ENCODE measurements at places on chromosomes 3 and 15. TPM values are rescaled to one million over a fixed set of nuclear protein-coding genes. Genes with fewer than 3 reads are reported as not detected.

The GPR62 gene
- total RNA-seq: not detected

DNA sequence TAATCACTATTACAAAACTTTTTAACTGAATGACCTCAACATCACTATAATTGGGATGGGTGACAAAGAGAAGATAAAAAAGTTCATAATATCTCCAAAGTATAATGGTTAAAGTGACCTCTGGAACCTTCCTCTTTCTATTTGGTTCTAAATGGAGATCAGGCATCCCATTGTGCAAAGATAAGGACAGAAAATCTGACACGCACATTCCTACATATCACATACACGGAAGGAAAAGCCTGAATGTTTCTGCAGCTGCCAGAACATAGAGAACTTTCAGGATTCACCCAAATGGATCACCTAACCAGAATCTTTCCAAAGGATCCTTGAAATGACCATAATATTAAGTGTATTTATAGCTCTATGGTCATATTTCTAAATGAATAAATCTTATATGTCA is 128.2 kb downstream of the TFDP2 start:
- no peak for DNase-seq
- H3K4me3 ChIP-seq: no peak overlapping the region
- H3K36me3 ChIP-seq: no peaks in the 10 kb centered on the region
- H3K27ac ChIP-seq: no peak overlapping the region
- peaks cover 14% of the 10 kb centered on the region for H3K4me1 ChIP-seq

GRCh38 chr3:101042996-101043686 is 49.9 kb upstream of the ABI3BP start:
- H3K27me3 ChIP-seq: no peaks in the 10 kb centered on the region
- no peak for DNase-seq
- H3K36me3 ChIP-seq: no peaks in the 10 kb centered on the region
- H3K4me3 ChIP-seq: no peak overlapping the region
- H3K4me1 ChIP-seq: no peaks in the 10 kb centered on the region

DNA sequence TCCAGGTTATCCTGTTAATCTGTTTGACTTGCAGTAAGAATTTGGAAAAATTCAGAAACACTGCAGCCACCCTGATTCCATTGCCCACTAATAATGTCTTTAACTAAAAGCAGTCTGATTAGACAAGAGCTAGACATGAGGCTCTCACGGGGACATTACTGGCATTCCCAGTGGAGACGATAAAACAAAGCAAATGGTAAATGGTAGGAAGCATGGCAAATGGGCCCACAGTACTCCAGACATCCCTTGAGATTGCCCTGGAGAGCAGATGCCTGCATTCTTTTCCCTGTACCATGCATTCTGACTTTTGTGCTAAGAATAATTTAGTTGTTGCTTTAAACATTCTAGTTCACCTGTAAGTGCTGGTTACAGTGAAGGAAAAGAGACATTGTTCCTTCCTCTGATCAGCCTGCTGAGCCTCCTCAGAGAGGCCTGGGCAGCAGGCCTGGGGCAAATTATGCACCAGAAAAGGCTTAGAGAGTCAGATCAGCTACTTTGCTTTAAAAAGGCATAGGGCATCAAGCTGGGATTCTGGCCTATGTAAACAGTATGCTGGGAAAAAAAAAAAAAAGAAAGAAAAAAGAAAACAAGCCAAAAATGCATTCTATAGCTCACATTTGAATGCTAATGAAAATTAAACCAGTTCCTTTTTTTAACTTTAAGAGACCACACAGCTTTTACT is 204.6 kb downstream of the GABRG3 start:
- H3K27me3 ChIP-seq: no peaks in the 10 kb centered on the region
- no peak overlapping the region for H3K27ac ChIP-seq
- H3K4me3 ChIP-seq: no peak overlapping the region
- DNase-seq: no peak
- no peaks in the 10 kb centered on the region for H3K4me1 ChIP-seq
- H3K36me3 ChIP-seq: no peaks in the 10 kb centered on the region

The ALDH1A3 gene
- 0.45 TPM for total RNA-seq

The TTLL13 gene
- 0.13 TPM for total RNA-seq

- no peak overlapping the region for H3K27ac ChIP-seq
- H3K4me3 ChIP-seq: no peak overlapping the region
- DNase-seq: no peak
- H3K27me3 ChIP-seq: no peaks in the 10 kb centered on the region
- H3K36me3 ChIP-seq: no peaks in the 10 kb centered on the region
- H3K4me1 ChIP-seq: no peaks in the 10 kb centered on the region
Measured at GRCh38 chr3:124438813-124439212, 291.4 kb upstream of the UMPS start.

DNA sequence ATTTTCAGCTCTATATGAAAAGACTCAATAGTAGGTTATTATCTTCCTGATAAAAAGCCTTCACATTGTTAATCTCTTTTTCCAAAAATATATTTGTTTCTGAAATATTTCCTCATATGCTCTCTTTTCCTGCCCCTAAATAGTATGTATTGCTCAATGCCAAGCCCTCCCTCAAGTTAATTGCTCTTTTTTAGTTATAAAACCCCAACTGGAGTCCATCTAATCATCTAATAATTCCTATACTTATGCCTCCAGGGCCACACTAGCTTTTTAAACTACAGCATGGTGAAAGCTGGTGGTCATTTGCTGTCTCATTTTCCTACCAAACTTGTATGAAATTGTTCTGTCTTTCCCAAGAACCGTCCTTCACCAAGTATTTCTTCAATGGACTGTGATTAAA is 26.7 kb downstream of the AQP9 start:
- no peaks in the 10 kb centered on the region for H3K27me3 ChIP-seq
- no peaks in the 10 kb centered on the region for H3K4me1 ChIP-seq
- no peaks in the 10 kb centered on the region for H3K36me3 ChIP-seq
- H3K4me3 ChIP-seq: no peak overlapping the region
- DNase-seq: no peak

- H3K4me1 ChIP-seq: peaks cover 10% of the 10 kb centered on the region
- H3K36me3 ChIP-seq: peaks cover 7% of the 10 kb centered on the region
- no peaks in the 10 kb centered on the region for H3K27me3 ChIP-seq
- H3K4me3 ChIP-seq: no peak overlapping the region
Measured at GRCh38 chr15:92619145-92620101, 36.2 kb downstream of the FAM174B start.

GRCh38 chr3:37620071-37620635 is 241.5 kb upstream of the CTDSPL start:
- H3K4me3 ChIP-seq: no peak overlapping the region
- no peak overlapping the region for H3K27ac ChIP-seq
- no peaks in the 10 kb centered on the region for H3K27me3 ChIP-seq
- no peak for DNase-seq
- no peaks in the 10 kb centered on the region for H3K4me1 ChIP-seq

GRCh38 chr3:79233431-79234060 is 534.3 kb downstream of the ROBO1 start:
- no peak overlapping the region for H3K4me3 ChIP-seq
- H3K36me3 ChIP-seq: no peaks in the 10 kb centered on the region
- H3K27ac ChIP-seq: no peak overlapping the region
- H3K4me1 ChIP-seq: no peaks in the 10 kb centered on the region

- no peaks in the 10 kb centered on the region for H3K4me1 ChIP-seq
- no peaks in the 10 kb centered on the region for H3K36me3 ChIP-seq
- DNase-seq: no peak
- no peak overlapping the region for H3K4me3 ChIP-seq
- H3K27me3 ChIP-seq: no peaks in the 10 kb centered on the region
Measured at GRCh38 chr3:69715204-69715603, 24.1 kb upstream of the MITF start.

DNA sequence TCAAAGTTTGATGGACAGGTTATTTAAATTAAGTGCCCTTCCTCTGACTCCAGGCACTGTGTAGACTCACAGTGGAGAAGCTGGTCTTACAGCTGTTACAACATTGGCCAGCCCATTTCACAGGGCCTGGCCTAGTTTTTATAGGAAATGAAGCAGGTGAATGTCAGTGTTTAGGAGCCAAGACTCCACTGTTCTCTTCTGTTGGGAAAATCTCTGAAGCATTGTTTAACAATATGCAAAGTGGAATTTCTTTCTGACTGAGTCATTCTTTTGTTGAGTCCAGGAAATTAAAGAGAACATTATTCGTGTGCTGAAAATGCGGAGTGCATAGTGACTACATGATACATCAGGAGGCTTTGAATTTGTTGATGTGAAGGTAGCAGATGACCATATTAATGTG is 64.7 kb downstream of the ARRDC4 start:
- no peaks in the 10 kb centered on the region for H3K27me3 ChIP-seq
- H3K4me1 ChIP-seq: no peaks in the 10 kb centered on the region
- no peak overlapping the region for H3K4me3 ChIP-seq
- DNase-seq: no peak
- H3K27ac ChIP-seq: no peak overlapping the region

The LMOD3 gene
- not detected for total RNA-seq

DNA sequence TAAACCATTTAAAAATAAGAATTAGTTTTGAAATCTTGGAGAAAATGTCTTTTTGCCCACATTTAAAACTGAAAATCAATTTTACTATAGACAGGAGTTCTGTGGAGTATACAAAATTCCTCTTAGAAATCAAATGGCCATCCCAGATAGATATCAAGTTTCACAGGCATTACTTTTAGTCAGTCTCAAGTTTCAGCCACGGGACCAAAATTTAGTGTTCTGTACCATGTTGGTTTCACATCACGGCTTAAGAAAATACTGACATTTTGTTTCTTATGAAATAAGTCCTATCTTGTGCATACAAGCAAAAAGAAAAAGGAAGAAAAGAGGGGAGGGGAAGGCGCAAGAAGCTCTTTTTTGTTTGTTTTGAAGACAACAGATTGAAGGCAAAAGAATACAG is 45.7 kb downstream of the EIF2AK4 start:
- no peak overlapping the region for H3K4me3 ChIP-seq
- H3K27ac ChIP-seq: no peak overlapping the region
- peaks cover 2% of the 10 kb centered on the region for H3K36me3 ChIP-seq

- H3K27ac ChIP-seq: no peak overlapping the region
- no peaks in the 10 kb centered on the region for H3K36me3 ChIP-seq
- H3K27me3 ChIP-seq: no peaks in the 10 kb centered on the region
- H3K4me3 ChIP-seq: no peak overlapping the region
Measured at GRCh38 chr3:30035935-30036567, 570.4 kb upstream of the TGFBR2 start.

The TCAIM gene
- 11.2 TPM for total RNA-seq

The SOX2 gene
- 0.13 TPM for total RNA-seq

The CCR9 gene
- total RNA-seq: 2.3 TPM

GRCh38 chr15:62534996-62535395 is 369.9 kb upstream of the C2CD4B start:
- H3K36me3 ChIP-seq: no peaks in the 10 kb centered on the region
- H3K27me3 ChIP-seq: no peaks in the 10 kb centered on the region
- DNase-seq: no peak
- H3K27ac ChIP-seq: no peak overlapping the region
- no peaks in the 10 kb centered on the region for H3K4me1 ChIP-seq

The FAM3D gene
- not detected for total RNA-seq

GRCh38 chr15:62766599-62766998 is 275.9 kb upstream of the TPM1 start:
- H3K27me3 ChIP-seq: no peaks in the 10 kb centered on the region
- no peak overlapping the region for H3K4me3 ChIP-seq
- H3K4me1 ChIP-seq: no peaks in the 10 kb centered on the region
- no peak for DNase-seq
- no peak overlapping the region for H3K27ac ChIP-seq

GRCh38 chr15:63483521-63484371 is 20.6 kb upstream of the USP3 start:
- no peaks in the 10 kb centered on the region for H3K36me3 ChIP-seq
- H3K27me3 ChIP-seq: no peaks in the 10 kb centered on the region
- peak; percentile 84 for DNase-seq
- peak overlapping the region; percentile 90 for H3K27ac ChIP-seq

DNA sequence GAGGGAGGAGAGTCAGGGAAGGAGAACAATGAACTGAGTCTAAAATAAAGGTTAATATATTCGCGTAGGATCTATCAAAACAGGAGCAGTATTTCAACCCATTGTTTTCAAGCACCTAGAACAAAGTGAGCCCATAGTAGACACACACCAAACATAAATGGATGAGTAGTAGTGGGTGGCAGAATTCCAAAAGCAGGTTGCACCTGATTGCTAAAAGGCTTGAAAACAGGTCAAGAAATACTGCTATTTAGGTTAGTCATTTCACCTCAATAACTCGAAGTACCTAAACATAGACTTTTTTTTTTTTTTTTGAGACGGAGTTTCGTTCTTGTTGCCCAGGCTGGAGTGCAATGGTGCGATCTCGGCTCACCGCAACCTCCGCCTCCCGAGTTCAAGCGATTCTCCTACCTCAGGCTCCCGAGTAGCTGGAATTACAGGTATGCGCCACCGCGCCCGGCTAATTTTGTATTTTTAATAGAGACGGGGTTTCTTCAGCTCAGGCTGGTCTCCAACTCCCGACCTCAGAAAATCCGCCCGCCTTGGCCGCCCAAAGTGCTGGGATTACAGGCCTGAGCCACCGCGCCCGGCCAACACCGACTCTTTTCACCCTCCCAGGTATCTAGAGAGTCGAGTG is 855 bp upstream of the ABHD5 start:
- 0 out of 2 replicates have a peak, but pooled peaks cover 8% of the 10 kb centered on the region for H3K4me1 ChIP-seq
- H3K36me3 ChIP-seq: no peaks in the 10 kb centered on the region
- DNase-seq: no peak
- peak overlapping the region; percentile 22 for H3K27ac ChIP-seq

The RGMA gene
- total RNA-seq: 0.13 TPM

DNA sequence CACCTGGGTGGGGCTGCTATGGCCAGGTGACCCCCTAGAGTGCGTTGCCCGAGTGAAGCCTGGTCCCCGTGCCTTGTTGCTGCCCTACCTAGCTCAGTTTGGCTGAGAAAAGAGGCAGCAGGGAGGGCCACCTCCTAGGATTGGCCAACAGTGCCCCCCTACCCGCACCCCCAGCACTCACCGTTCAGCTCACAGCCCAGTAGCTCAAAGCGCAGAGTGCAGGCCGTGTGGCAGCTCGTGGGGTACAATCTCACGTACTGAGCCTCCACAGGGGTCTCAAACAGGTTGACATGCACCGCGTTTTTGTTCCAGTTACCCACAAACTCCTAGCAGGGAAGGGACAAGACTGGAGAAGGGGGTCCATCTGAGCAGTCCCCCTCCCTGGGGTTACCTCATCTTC is 7.6 kb downstream of the MFGE8 start:
- no peak overlapping the region for H3K27ac ChIP-seq
- no peaks in the 10 kb centered on the region for H3K36me3 ChIP-seq
- no peaks in the 10 kb centered on the region for H3K4me1 ChIP-seq
- H3K4me3 ChIP-seq: no peak overlapping the region
- no peaks in the 10 kb centered on the region for H3K27me3 ChIP-seq

The GRM2 gene
- total RNA-seq: 0.05 TPM

The HGD gene
- 0.72 TPM for total RNA-seq

DNA sequence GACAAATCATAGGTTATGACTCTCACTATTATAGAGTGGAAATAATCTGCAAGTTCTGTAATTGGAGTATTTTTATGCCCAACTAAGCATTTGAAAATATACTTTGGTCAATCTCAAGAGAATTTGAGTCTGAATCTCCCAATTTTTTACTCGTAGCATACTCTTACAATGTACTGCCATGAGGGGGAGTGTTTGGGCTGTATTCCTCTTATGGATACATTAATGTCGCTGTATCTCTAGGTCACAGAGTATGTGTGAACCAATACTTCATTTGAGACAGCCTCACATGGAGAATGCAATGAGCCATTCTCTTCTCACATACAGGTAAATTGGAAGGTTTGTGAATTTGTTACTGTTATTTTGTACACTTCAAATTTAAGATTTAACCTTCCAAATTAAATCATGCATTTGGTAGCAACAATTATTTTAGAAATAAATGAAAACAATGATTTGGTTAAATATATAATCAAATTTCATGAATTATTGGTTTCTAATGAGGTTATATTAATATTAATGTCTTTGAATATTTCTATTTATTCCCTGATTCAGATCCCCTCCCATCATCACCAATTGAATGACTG is 5.5 kb upstream of the CD200 start:
- H3K36me3 ChIP-seq: no peaks in the 10 kb centered on the region
- no peaks in the 10 kb centered on the region for H3K27me3 ChIP-seq
- H3K4me1 ChIP-seq: no peaks in the 10 kb centered on the region

The DYNC1LI1 gene
- total RNA-seq: 29.7 TPM

Measured in GM12878 (cell line).